ENCODE measurements at places on chromosomes 2 and 18.

DNA sequence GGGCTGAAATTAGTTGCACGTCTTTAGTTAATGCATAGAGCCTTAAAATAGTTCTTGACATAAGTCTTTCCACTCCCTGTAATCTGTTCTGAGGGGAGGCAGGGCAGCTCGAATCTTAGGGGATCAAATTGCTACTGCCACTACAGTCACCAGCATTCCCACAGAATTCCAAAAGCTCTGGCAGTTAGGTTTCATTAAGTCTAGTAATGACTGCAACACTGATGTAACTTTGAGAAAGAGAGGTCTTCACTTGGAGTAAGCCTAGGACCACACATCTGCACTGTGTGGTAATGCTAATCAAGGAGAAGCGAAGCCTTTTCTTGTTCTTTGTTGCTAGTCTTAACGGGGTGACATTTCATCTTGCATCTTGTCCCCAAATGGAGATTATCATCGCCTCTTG lies 19.3 kb upstream of the NCK2 start:
- DNase-seq: no peak

GRCh38 chr18:49685231-49685942 lies 123.5 kb downstream of the LIPG start:
- DNase-seq: no peak

GRCh38 chr2:106764614-106765013 lies 121.4 kb downstream of the ST6GAL2 start:
- no peak for DNase-seq

DNA sequence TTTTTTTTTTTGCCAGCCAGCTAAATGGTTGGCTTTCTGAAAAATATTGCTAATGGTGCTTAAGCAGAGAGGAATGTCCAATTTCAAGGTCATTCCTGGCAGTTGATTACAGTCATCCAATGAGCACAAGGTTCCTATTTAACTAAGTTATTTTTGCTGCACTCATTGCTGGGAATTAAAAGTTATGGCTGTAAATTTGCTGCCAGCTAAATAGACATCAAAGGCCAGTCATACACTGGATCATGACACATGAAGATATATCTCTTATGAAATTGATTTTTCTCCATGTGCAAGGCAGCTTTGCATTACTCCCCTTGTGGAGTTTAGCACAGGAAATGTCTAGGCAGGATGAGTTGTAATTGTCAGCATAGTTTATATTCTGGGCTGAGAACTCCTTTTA lies 1898.4 kb upstream of the CELF4 start:
- no peak for DNase-seq

DNA sequence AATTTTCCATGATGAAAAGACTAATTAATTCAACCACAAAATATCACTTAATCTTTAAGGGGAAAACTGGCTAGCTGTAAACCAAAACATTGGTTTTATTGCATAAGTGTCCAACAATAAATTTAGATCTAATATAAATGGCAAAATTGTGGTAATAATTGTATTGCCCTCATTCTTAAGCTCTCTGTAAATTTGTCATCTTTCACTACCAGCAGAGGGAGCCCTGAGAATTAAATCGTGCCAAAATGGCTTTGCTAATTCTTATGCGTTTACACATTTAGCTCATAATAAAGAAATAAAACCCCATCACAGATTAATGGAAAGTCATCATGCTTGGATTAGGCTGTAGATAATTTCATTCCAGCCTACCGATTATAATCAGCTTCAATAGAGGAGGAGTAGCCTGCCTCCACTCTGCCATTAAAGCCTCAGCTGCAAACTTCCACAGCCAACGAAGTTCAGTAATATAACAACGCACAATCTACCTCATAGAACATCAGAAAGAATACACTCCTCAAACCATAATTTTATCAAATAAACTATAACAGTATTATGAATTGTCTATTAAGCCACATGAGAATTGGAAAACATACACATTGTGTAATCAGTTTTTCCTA lies 70.0 kb upstream of the ATP5MC3 start:
- DNase-seq: peak; percentile 48

GRCh38 chr2:68216454-68217310 lies 35.6 kb downstream of the PPP3R1 start:
- peak; percentile 31 for DNase-seq

- no peak for DNase-seq
Measured at GRCh38 chr2:23510471-23510870, 125.5 kb downstream of the KLHL29 start.

DNA sequence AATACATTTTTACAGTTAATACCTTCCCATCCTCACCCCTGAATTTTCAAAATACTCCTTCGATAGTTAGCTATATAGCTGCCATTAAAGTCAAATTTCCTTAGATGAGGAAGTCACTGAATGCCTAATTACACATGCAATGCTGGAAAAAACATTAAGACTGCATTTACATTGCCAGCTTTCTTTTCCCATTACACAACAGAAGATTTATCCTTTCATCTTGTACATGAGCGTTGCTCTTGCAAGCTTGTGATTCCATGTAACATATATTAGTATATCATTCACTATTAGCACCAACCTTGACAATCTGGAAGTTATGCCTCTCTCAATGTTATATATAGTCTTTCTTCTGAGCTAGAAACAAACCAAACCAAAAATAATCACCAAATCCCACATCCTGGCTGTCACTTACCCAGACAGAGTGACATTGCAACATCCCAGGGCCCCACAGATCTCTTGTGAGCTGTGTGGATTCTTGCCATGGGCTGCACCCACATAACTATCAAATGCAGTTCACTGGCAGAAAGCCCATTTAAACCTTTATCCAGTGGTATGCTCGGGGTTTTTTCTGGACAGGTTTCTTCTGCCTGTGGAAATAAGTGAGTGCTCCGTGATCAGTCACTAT lies 79.2 kb upstream of the PAPOLG start:
- DNase-seq: peak; percentile 6

- no peak for DNase-seq
Measured at GRCh38 chr2:204982303-204982702, 437.0 kb downstream of the PARD3B start.

DNA sequence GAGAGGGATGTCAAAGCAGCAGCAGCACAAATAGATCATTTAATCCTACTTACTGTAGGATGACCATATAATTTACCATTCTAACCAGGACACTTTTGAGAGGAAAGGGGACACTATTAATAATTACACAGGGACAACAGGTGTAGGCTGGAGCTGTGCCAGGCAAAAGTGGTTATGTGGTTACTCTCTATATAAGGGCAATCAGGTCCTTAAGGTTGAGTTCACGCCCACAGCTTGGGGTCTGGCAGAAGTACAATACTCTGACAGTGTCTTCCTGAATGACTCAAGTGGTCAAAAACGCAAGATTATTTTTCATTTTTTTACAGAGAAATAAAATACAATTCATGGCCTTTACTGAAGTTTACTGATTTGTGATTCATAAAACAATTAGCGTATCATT lies 2.8 kb downstream of the PREPL start:
- DNase-seq: peak; percentile 61

- DNase-seq: no peak
Measured at GRCh38 chr2:9752441-9753275, 90.6 kb upstream of the TAF1B start.

DNA sequence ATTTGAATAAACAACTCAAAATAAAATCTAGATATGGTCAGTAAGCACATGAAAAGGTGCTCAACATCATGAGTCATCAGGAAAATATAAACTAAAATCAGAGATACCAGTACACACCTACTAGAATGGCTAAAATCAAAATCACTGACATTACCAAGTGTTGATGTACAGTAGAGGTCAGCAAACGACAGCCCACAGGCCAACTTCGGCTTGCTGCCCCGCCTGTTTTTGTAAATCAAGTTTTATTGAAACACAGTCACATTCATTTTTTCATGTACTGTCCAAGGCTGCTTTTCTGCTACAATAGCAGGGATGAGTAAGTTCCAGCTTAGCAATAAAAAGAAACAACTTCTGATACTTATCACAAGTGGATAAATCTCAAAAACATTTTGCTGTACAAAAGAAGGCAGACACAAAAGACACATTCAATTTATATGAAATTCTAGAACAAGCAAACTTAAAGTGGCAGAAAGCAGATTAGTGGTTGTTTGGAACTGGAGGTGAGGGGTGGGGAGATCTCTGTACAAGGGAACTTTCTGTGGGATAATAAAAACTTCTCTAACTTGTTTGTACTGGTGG lies 32.1 kb downstream of the TRAK2 start:
- no peak for DNase-seq

- no peak for DNase-seq
Measured at GRCh38 chr2:240155048-240155744, 14.7 kb upstream of the OTOS start.

- DNase-seq: no peak
Measured at GRCh38 chr2:10402062-10402585, 46.0 kb downstream of the ODC1 start.
